NK-92 treated with Interleukin-12 subunit alpha and Interleukin-12 subunit beta, amount 100 ng/mL, for 24 hours (cell line): ENCODE measurements at places on chromosomes 2 and 18.

DNA sequence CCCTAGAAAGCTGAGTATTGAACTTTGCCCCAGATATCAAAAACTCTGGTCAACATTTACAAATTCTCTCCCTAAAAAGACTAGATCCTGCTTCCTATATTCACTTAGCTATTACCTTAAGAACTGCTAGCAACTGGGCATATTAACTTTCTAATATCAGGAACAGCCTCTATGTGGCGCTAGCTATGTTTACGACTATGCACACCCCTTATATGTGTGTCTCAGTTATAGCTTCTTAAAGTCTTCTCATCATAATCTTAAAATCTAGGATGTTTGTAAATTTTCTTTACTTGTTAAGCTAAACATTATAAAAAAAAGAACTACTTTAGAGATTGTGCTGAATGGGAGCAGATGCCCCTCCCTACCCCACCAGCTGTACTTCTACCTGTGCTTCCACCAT lies 1.7 kb upstream of the STAMBP start:
- DNase-seq, result no peak

DNA sequence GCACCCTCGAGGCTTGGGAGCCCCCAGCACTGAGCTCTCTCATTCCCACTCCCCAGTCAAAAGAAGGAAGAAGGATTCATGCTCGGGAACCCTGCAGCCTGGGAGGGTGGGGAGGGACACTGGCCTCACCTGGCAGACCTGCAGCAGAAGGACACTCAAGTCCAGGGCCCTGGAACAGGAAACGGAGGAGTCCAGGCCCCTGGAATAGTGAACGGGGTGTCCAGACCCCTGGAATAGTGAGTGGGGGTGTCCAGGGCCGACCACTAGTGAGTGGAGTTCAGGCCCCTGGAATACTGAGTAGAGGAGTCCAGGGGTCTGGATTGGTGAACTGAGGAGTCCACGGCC lies 292.5 kb downstream of the NDUFA10 start:
- no peak for DNase-seq

DNA sequence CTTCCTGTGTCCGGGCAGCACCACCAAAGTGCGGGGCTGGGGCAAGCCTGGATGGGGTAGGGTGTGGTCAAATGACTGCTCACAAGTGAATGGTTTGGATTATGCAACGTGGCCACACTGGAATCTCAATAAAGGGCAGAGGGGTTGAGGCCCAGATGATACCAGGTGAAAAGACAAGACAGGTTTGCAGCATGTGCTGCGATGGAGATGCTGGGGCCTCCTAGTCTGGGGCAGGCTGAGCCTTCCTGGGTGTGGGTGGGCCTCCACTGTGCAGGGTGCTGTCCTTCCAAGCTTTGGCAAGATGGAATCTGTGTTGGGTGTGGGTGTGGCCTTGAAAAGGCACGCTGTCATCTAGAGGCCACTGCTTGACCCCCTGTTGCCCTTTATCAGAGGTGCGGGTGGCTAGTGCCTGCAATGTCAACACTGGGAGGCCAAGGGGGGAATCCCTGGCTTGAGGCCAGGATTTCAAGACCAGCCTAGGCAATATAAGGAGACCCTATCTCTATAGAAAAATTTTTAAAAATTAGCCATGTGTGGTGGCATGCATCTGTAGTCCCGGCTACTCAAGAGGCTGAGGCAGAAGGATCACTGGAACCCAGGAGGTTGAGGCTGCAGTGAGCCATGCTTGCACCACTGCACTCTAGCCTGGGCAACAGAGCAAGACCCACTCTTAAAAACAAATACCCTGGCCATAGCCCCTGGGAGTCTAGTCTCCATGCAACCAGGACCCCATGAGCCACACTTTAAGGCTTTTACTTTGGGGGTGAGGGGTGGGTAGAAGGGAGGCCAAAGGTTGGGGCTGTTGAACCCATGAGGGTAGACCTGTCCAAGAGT lies 13.8 kb downstream of the RRM2 start:
- no peak for DNase-seq

- DNase-seq, result no peak
Observed at GRCh38 chr18:28153485-28154065, 23.4 kb downstream of the CDH2 start.

DNA sequence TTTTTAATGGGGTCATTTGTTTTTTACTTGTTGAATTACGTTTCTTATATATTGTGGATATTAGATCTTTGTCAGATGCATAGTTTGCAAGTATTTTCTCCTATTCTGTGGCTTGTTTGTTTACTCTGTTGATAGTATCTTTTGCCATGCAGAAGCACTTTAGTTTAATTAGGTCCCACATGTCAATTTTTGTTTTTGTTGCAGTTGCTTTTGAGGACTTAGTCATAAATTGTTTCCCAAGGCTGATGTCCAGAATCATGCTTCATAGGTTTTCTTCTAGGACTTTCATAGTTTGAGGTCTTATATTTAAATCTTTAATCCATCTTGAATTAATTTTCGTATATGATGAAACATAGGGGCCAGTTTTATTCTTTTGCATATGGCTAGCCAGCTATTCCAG lies 13.2 kb downstream of the PIKFYVE start:
- no peak for DNase-seq

DNA sequence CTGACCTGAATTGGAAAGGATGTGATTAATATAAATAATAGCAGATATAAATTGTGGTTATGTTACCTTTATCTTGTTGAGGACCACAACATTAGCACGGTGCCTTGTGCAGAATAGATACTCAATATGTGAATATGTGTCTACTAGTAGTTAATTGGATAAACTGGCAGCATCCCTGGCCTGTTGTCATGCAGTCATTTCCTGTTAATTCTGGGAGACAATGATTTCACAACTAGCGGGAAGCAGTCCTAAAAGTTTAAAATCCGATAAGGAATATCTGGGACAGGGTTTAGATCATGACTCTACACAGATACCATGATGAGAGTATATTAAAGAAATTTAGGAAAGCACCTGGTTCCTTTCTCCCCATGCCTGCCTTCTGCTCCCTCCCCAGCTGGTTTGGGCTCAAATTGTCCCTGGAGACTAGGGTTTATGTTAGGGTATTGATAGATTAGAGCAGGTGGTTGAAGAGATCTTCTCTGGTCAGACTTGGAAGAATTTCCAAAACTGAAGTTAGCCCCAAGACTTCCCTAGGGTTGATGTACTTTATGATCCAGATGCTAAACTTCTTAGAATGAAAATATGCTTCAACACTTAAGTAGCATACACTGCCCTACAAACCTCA lies 32.8 kb downstream of the CYBRD1 start:
- DNase-seq, result no peak

DNA sequence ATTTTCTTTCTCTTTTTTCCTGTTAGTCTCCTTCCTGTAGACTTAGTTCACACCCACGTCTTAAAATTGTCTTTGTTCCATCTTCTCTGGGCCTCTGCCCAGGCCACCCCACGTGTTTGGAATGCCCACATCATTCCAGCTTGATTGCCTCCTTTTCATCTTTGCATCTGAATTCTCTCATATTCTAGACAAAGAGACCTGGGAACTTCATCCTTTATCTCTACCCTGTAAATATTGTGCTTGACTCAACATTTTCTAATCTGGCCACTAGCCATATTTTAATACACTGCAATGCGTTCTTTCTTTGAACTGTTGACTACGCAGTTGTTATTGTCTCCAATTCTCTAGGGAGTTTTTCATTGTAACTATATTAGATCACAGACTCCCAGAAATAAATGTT lies 187.5 kb upstream of the NRXN1 start:
- DNase-seq, result no peak

DNA sequence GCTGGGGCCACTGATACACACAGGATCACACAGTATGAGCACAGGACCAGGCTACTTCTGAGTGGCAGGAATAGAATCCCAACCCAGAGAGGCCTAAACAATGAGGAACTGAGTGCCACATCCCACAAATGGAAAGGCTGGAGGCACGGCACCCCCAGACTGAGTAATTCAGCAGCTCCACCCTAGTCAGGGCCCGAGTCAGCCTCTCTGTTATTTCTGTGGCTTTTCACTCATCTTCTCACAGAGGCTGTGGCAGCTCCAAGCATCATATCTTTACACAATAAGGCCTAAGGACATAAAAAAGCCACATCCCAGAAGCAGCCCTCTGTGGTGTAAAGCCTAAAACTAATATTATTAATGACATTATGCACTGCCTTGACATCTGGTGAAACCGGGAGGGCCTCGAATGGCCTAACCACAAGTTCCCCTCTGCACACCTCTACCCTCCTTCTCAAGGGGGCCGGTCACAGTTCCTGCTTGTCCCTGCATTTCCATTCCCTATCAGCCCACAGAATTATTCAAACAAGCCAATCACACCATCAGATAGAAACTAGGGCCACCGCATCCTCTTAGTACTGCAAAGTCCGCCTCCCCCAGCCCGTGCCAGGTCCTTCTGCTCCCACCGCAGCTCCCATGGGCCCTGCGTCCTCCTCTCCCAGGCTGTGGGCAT lies 12.5 kb upstream of the MAL start:
- DNase-seq, result no peak

GRCh38 chr2:74301262-74301661 lies 42.0 kb downstream of the SLC4A5 start:
- no peak for DNase-seq

DNA sequence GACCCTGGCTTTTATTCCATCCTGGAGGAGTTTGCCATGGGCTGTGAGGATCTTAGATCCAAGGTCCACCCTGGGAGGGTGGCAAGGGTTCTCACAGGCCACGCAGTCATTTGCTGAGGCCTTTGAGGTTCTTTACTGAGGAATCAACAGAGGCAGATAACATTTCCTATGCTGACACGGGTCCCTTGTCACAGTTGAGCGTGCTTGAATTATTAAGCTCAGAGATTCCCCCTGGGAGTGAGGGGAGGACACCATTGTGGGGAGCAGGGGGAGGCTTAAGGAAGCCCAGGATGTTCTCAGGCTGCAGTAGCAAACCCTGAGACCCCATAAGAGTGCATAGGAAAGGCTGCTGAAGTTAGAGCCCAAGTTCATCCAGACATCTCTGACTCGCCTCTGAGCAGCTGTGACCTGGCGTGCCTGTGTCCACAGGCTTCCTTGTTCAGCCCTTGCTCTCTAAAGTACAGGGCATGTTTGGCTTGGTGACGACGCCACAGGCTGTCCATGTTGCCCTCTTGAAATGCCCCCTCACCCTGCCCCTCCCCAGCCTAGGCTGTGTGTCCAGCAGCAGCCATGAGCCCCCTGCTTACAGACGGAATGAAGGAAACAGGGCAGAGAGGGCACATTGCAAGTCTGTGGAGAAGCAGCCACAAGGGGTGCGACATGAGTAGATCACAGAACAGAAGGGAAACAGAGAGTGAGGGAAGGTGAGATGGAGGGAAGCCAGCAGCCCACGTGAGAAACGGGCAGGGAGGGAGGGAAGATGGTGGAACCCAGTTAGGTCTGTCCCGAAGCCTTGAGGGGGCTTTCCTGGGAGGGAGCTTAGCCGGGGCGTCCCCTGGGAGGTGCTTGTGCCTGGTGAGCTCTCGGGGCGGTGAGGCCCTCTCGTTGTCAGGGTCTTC lies 34.0 kb downstream of the NAPG start:
- DNase-seq, result no peak

DNA sequence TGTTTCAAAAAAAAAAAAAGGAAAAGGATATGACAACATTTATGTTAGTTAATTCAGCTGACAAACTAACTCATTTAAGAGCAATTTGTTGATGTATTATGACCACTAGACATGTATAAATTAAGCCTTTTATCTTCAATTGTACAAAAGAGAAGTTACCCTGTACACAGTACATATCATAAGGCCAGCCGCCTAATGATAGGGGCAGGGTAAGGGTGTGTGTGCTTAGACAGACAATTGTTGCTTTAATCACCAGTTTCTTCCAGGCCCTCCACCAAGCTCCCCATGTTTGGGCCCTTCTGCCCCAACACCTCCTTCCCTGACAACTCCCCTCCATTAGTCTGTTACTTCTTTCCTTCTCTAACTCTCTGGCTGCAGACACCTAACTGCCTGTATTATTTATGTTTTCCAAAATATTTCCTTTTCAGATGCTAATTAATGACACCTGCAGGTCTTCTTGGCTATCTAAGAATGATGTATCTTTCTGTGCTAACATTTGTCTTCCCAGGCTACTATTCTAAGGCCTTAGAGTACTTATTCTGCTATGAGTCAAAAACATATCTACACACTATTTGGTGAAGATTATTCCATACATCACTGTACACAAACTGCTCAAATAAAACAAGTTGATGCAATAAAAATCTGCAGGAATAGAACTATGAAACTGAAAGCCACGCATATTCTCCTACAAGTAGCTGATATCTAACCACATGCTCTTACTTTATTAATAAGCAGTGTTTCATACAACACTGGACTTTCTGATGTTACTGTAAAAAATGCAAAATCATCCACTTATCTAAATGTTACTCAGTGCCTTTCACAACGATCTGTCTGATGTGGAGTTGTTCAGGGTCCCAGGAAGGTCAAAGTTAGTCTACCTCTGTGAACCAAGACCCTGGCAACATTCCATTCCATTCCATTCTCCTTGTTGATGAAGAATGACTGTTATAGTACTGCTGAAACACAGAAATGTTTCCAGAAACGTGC lies 26.4 kb downstream of the TMEM131 start:
- no peak for DNase-seq

DNA sequence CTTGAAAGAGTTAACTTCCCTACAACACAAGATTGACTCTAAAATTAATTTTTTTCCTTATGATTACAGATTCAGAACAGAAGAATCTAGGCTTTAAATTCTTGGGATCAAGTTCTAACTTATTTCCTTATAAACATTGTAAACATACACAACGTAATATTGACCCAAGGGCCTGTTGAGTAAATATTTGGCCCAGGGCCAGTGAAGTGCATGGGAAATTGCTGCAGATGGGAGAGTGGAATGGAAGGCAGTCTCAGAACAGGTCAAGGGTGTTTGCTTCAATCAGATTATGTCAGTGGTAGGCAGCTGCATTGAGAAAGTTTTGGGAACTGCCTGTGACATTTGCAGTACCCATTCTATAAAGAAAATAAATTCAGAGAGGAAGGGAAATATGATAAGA lies 137.6 kb downstream of the MYO1B start:
- no peak for DNase-seq

- DNase-seq, result no peak
Observed at GRCh38 chr2:234377761-234378391, 119.0 kb downstream of the ARL4C start.

DNA sequence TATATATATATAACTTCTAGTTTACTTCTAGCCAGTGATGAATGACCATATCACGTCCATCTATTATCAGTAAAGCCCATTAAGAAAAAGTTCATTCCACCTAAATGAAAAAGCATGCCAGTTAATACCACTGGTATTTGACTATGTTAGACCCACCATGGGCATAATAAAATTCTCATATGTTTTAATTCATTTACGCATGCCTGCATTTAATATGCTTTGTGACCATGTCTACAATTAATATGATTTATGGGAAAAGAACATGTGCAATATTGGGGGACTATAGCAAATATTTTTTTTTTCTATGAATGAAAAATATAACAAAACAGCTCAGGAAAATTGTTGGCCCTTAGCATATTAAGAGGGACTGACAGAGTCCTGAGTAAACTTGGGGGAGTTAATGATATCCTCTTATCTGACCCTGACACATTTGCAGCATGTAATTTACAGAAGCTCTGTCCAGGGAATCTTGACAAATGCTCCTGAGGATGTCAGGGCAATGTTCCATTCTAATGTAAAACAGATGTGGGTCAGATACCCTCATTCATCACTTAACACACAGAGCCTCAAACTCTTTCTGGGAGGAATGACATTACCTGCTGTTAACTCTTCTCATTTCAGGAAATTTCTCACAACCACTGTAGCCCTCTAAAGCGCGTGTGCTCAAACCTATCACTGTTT lies 90.6 kb downstream of the PAX3 start:
- no peak for DNase-seq

GRCh38 chr2:98465456-98466226 lies 21.0 kb downstream of the INPP4A start:
- DNase-seq, result peak; percentile 42

GRCh38 chr2:5730386-5730785 lies 38.2 kb downstream of the SOX11 start:
- DNase-seq, result no peak
